Amniotic stem cell (primary cell): ENCODE measurements at places on chromosomes 16 and 17.
A peak's percentile ranks its signal among the peaks of the same experiment; 100 is the strongest.

- DNase-seq: peak; percentile 40
Measured at GRCh38 chr17:1002771-1003555, 6.0 kb downstream of the TIMM22 start.

DNA sequence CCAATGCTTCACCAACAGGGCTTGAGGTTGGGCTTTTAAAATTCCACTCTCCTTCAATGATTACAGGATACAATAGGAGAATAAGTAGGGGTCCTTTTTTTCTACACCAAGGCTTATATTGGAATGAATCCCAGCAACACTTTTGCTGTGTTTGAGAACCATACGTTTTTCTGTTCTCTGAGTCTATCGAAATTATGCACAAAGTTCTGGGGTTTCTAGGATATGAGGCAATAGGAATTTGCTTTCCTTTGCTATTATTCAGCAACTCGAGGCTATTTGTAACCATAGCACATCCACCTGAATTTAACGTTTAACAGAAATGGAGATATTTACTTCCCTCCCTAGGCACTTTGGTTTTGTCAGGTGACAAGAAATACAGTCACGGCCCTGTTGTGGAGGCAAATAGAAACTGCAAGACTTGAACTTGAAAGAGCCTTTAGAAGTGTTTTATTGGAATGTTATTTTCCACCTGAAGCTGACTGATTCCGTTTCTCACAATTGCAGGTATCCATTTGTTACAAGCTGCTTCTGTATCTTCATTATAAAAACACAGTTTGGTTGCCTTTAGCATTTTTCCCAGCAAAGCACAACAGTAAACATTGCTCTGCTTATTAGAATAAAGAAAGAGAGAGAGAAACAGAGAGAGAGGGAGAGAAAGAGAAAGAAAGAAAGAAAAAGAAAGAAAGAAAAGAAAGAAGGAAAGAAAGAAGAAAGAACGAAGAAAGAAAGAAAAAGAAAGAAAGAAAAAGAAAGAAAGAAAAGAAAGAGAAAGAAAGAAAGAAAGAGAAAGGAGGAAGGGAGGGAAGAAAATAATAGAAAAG lies 109.6 kb downstream of the HS3ST3A1 start:
- no peak for DNase-seq

- no peak for DNase-seq
Measured at GRCh38 chr17:49987681-49988441, 7.2 kb downstream of the DLX3 start.

DNA sequence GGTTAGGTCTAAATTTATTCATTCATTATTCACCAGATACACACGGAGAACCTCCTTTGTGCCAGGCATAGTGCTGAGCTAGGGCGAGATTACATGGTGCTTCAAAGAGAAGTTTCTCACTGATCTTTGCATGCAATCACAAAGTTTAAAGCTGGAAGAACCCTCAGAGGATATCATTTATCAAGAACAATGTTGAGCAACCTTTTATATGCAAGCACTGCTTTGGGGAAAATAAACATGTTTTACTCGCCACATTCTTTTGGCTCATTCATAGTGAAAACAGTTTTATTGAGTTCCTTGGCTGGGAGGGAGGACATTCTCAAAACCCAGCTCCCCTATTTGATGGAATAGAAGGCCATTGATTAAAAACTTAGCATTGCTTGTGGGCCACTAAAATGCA lies 49.8 kb upstream of the XYLT1 start:
- peak; percentile 28 for DNase-seq

DNA sequence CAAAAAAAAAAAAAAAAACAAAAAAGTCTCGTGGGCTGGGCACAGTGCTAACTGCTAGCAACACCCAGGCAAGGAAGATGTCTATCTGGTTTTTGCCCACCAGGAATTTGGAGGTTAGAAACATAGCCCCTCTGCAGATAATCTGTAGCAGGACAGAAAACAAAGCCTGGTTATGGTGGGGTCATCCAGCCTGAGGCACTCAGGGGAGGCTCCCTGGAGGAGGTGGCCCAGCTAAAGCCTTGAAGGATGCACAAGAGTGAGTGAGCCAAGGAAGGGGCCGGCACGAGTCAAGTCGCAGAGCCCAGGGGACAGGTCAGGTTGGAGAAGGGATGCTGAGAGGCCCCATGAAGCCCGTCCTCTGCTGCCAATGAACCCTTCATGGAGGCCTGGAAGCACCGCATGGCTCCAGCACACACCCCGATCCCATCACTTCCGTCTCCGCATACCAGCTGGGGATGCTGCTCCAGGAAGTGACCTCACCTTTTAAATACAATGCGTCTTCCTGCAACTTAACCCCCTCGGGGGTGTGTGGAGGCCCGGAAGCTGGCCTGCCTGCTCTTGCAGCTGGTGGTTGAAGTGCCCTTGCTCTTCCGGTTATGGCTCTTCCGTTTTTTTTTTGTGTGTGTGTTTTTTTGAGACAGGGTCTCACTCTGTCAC lies 86.5 kb downstream of the ENGASE start:
- no peak for DNase-seq

GRCh38 chr17:74513987-74514631 lies 17.2 kb downstream of the CD300LB start:
- DNase-seq: no peak

GRCh38 chr16:53094013-53094630 lies 39.3 kb downstream of the CHD9 start:
- DNase-seq: no peak

DNA sequence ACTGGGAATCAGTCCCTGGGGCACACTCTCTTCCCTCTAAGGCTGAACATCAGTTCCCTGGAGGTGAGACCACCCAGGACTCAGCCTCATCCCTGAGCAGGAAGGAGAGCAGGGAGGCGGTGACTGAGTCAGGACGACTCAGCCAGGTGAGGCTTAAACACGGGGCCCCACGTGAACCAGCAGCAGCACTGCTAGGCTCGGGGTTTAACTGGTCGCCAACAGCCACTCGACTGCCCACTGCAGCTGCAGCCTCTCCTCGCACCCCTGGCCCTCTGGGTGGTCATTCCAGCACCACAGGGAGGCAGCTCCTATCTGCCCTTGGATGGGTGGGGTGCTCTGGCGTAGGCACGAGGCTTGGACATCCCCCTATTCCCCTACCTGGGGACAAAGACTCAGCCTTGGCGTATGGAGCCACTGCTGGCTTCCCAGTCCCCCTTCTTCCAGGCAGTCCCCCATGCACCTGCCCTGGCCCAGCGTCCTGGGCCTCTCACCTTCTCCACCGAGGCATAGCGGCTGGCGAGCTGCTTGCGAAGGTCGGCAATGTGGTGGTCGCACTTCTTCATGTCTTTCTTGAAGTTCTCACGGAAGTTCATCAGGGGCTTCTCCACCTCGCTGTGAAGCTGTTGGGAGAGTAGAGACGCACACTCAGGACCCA lies 21.2 kb upstream of the RCVRN start:
- no peak for DNase-seq

DNA sequence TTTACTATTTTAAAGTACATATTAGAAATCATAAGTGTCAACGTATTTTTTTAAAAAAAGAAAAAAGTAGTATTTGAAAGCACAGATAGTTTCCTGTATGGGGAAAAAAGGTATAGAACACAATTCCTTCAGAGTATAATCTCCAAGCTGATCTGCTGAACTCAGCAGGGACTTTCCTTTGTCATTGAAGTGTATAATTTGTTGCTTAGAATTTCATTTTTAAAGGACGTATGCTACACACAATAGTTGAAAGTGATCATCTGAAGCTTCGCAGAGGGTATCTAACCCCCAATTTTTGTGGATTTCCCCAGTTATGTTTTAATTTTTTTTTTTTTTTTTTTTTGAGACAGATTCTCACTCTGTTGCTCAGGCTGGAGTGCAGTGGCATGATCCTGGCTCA lies 20.2 kb upstream of the MAPT start:
- no peak for DNase-seq

- DNase-seq: no peak
Measured at GRCh38 chr17:18381953-18382245, 4.3 kb downstream of the EVPLL start.

DNA sequence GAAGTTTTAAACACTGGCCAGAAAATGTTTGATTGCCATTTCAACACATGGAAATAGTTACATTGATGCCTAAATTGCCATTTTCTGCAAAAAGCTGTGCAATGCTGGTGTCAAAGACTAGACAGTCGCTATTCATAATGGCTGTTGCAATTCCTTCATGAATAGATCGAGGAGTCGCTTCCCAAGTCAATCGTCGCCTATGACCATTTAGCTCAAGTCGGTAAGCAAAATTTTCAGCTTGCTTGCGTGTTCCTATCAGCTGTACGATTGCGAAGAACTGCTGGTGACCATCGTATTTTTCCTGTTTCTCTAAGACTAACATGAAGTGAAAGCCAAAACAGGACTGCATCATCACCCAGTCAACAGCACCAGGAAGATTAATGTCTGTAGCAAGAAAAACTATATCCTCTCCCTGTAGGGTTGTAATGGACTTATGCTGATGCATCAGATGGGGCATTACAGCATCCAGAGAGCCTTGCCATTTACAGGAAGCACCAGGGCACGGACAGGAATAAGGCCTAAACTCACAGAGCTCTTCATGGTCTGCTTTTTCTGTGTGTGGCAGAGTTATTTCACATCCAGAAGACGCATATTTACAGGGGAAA lies 23.6 kb downstream of the SIAH1 start:
- no peak for DNase-seq

DNA sequence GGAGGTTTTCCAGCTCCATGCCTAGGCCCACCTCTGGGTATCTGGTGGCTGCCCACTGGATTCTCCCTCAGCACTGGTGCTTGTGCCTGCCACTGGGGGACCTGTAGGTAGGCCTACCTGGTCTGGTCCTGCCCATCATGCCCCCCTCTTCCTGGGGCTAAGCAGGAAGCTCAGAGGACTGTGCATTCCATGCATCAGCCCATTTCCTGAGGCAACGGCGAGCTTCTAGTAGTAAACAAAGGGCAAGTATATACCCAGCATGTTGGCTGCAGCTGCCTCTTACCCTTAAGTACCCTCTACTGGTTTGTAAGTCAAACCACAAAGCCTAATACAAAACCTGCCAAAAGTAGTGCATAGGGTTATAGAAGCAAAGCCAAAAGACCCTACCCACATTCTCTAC lies 37.5 kb downstream of the SDR42E1 start:
- no peak for DNase-seq

GRCh38 chr17:44501866-44502375 lies 1.3 kb downstream of the GPATCH8 start:
- no peak for DNase-seq

- no peak for DNase-seq
Measured at GRCh38 chr17:71764505-71764904, 356.3 kb upstream of the SOX9 start.

DNA sequence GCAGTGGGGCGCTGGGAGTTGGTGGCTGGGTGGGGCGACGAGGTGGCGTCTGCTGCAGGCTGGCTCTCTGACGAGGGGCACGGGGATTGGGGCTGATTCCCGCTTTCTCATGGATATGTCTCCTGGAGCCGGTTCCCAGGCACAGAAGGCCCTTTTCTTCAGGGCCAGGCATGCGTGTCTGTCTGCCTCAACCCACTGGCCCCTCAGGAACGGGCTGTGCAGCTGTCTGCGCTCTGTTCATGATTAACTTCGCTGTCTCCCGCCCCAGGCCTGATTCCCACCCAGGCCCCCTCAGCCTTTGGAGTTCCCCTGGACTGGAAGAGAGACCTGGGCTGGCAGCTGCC lies 53.1 kb downstream of the RAP1GAP2 start:
- DNase-seq: no peak

DNA sequence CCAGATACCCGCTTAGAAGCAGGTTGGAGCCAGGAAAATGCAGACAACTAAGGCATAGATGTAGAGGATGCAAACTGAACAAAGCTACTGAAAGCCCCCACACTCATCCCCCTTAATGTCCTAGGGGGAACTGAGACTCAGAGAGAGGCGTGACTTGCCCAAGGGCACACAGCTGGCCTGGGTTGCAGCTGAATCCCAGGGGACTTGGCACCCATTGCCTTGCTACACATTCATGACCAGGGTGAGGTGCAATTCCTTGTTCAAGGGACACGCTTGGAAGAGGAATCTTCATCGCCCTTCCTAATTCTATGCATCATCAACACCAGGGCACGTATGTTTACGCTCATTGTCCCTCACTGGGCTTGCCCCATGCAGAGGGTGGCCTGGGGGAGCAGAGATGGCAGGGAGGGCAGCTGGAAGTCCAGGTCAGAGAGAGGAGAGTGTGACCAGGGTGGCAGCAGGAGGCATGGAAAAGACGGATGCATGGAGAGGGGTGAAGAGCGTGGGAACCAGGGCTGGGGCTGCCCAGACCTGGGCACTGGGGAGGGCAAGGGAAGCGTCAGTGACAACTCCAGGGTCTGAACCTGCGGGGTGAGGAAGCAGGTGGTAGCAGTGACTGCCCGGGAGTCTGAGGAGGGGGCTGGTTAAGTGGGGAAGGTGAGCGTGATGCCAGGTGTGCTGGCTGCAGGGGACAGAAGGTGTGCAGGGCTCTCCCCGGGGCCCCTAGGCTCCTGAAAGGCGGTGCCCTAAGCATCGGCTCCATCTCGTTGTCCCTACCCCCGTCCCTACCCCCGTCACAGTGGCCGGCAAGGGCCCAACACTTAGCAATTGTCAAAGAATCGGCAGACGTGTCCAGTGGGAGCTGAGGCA lies 267.1 kb upstream of the TNRC6C start:
- DNase-seq: no peak

- no peak for DNase-seq
Measured at GRCh38 chr16:67552476-67552875, 9.8 kb upstream of the CTCF start.

DNA sequence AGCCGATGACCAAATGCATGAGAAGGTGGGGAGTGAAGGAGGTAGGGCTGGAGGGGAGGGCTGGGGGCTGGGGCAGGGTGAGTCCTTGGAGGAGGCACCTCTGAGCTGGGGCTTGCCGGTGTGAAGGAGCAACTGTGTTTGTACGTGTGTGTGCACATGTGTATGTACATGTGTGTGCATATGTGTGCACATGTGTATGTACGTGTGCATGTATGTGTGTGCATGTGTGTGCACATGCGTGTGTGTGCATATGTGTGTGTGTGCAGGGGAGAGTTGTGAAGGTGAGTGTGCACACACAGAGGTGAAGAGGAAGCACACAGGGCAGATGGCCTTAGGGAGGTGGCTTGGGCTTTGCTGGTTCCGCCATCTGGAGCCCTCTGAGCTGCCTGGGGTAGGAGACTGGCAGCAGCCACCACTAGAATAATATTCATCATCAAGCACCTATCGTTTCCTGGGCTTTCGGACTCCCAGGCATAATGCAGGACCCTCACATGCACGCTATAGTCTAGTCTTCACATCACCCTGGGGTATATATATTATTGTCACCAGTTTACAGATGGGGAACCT lies 120.9 kb upstream of the CDC42EP4 start:
- DNase-seq: no peak

GRCh38 chr16:14302031-14302398 lies 230.9 kb downstream of the MRTFB start:
- peak; percentile 69 for DNase-seq

- DNase-seq: no peak
Measured at GRCh38 chr17:35046740-35047283, 16.7 kb downstream of the RFFL start.

- DNase-seq: no peak
Measured at GRCh38 chr17:83105512-83105911, 26.1 kb downstream of the METRNL start.

GRCh38 chr16:78744099-78744498 lies 644.6 kb downstream of the WWOX start:
- DNase-seq: no peak

GRCh38 chr17:71725811-71726210 lies 395.0 kb upstream of the SOX9 start:
- DNase-seq: no peak
